Stimulated activated CD4-positive, alpha-beta T cell treated with anti-CD3 and anti-CD28 coated beads, Interleukin-2, amount 100 ng/mL, for 48 hours (primary cell): ENCODE measurements at places on chromosomes 1 and 21.

GRCh38 chr1:30807318-30808066 is 49.9 kb upstream of the LAPTM5 start:
- DNase-seq: no peak

DNA sequence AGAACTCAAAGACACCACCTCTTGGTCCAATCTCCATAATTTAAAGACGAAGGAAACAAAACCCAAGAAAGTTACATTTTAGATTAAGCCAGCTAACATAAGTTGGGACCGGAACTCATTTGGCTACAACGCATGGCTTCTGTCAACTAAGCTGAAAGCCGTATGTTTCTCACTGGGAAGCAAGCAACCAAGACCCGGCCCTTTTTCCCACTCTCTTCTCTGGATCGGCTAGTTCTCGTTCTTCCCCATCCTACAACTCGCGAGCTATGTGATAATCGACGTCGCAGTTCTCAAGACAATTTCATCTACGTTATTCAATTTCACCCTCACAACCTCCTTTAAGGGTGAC is 601 bp downstream of the CCT8 start:
- DNase-seq: no peak

- peak; percentile 38 for DNase-seq
Measured at GRCh38 chr1:109089242-109090015, 1.1 kb upstream of the TMEM167B start.

DNA sequence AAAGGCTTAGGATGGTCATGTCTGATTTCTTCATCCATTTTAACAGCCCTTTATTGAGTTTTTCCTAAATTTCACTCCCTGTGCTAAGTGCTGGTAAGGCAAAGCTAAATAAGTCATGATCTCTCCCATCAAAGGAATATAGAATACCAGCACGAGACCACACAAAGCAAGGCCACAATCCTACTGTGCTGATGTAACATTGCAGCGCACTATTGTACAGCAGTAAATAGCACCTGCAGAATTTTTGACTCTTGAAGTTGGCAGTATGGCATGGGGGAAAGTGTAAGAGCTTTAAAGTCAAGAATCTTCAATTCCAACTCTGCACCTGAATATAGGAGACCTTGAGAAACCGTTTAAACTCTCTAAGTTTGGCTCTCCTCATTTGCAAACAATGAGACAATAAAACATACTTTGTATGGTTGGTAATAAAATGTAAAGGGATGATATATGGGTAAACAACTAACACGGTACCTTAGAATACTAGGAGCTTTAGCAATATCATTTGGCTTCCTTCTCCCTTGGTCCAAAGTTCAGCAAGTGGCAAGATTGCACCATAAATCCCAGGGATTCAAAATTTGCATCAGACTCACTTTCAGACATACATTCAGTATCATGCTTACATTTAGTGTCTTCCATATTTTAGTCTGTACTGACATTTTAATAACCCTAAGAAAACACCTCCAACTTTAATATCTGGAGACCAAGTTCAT is 132.9 kb upstream of the PRDX6 start:
- no peak for DNase-seq

DNA sequence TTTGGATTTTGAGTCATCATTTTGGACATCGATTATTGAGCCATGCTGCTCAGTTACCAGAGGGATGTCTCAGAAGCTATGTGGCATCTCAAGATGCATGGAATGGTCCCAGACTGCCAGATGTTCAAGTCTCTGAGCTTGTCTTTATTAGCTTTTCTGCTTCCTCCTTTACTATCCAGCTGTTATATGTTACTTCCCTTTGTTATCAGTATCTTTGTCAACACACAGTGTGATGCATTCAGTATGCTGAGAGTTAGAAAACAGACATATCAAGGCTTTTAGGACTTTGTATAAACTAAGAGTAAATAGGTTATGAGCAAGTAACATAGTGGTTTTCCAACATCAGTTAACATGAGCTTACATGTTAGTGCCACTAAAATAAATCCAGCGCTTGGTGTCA is 474.5 kb downstream of the DSCAM start:
- DNase-seq: no peak

GRCh38 chr1:179352236-179352635 is 13.5 kb upstream of the AXDND1 start:
- DNase-seq: no peak

DNA sequence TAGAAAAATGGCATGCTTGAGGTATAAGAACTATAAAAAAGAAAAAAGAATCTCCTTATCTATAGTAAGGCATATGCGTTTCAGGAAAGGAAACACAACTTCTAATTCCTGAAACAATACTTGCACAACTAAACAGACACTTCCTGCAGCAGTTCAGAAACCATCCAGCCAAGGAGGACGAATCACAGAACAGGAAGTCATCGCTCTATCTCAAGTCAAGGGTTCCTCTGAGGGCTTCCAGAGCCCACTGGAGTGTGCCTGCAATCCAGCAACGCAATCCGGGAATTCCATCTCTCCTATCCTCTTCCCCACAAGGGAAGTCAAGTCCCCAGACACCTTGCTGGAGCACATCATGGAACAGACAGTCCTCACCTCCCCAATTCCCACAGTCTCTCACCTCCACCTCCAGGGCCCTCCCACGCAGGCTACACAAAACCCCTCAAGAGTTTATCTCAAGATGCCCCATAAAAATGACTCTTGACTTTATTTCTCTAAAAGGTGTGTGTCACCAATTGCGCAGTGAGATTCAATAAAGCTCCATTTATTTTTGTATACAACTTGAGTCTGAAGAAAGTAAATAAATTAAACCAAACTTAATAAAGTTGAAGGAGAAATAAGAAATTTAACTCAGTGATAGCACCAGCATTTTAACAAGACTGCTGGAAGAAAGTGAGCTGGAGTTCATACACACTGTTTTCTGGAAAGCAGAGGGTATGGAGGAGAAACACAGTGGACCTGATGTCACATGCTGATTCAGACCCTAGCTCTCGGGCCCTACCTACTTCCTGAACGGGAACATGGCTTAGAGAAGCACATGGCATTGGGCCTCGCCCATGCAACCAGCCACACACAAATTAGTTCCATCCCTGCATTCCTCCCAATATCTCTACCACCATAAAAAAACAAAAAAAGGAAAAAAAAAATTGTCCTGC is 39.9 kb downstream of the SIPA1L2 start:
- DNase-seq: no peak

- DNase-seq: no peak
Measured at GRCh38 chr1:212771341-212771740, 20.2 kb downstream of the NSL1 start.

GRCh38 chr1:91735266-91735845 is 150.6 kb downstream of the TGFBR3 start:
- DNase-seq: no peak

DNA sequence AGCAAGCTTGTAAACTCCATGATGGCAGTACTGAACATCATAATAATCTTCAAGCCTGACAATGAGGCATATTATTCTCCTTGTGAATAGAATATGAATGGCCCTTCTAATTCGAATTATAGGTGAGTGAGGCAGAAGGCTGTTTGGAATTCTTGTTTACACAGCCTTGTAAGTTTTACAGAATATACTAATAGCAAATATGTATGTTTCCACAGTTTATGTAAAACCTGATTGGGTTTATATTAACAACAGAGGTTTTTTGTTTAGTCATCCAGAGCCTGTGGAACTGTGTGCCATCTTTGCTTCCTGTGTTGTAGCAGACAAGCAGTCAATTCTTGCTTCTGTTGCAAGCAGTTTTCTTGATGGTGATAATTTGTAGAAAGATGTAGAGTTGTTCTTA is 8.0 kb downstream of the OSBPL9 start:
- no peak for DNase-seq

DNA sequence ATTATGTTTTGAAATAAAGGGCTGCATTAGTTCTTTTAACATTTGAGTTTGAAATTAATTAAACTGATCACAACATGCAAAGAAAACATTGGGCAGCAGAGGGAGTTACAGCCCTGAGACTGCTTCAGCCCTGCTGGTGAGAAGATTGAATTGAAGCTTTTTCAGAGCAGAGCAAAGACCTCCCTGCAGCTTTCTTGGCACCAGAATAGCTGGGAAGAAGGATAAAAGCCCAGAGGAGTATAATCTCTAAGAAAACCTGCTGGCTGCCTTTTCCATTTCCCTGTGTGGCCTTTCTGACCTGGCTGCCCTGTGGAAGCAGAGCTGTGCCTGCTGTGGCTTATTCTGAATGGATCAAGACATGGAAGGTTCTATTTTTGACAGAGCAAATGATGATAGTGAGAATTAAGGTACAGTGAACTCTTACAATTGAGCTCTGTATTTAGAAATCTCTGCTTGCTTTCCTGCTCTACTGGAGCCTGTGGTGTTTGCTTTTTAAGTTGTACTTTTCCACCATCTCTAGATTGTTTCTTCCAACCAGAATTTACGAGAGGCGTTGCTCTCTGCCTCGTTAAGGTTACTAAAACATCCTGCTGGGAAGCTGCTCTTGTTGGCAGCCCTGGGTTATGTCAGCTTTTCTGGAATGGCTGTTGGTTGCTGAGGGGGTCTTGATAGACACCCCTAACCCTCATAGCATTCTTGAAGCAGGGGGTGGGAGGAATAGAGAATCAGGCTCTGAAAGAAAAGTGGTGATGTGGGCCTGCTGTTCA is 9.9 kb downstream of the SNRPE start:
- no peak for DNase-seq

GRCh38 chr1:72182859-72183258 is 99.5 kb downstream of the NEGR1 start:
- no peak for DNase-seq

- DNase-seq: no peak
Measured at GRCh38 chr1:34018285-34018684, 146.7 kb downstream of the CSMD2 start.
